ENCODE measurements at places on chromosomes 3 and 15.

- no peak for DNase-seq
Measured at GRCh38 chr3:117597865-117598264, 888.3 kb downstream of the TUSC7 start.

GRCh38 chr3:110568246-110568645 is 503.4 kb upstream of the NECTIN3 start:
- no peak for DNase-seq

- no peak for DNase-seq
Measured at GRCh38 chr3:121592856-121593702, at the start of gene FBXO40. Gene FBXO40 (plus strand): TSS chr3:121593379. CDS start chr3:121620576, 27,197 bp downstream.

- no peak for DNase-seq
Measured at GRCh38 chr3:24344784-24345439, 149.7 kb downstream of the THRB start.

DNA sequence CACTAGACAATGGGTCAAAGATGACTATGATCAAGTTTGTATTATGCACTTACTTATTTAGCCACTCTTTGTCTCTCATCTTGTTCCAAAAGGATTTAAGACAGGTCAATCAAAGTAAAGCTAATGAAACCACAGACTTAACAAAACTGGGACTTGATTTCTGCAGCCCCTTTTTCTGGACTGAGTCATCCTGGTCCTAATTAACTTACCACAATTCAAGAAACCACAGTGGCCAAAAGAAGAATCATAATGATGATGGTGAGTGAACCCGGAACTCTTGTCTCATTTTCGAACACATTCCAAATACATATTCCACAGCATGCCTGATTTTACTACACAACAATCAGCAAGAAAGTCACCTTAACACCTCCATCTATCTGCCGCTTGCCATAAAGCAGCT is 1333.0 kb downstream of the ROBO1 start:
- DNase-seq: no peak

DNA sequence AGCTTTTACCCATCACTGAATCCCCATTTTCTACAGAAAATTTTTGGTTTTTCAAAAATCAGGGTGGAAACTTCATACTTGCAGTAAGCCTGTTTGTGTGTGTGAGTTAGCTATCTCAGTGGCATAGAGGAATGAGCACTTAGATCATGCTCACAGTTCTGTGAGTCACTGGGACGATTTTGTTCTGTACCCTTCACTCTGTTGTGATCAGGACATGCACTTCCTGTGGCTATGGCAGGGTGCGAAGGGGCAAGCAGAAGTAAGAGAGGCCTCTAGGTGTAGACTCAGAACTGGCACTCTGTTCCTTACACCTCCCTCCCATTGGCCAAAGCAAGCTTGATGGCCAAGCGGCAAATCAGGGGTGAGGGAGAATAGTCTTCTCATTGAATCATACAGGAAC is 11.6 kb downstream of the NIPA2 start:
- DNase-seq: no peak

DNA sequence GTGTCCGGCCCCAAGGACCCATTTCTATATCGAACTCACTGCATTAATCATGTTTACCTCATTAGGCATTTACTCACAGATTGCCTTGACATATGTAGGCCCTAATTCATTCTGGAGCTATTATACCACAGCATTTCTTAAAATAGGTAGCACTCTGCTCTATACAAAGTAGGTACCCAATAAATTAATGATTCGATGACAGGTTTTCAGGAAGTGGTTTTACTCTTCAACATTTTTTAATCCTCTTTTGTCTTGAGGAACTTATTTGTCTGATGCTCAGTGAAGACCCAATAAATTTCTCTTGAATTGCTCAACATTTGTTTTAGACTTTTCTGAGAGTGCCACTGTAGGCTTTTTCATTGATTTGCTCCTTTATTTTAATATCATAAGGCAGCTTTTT is 12.1 kb downstream of the TGFBR2 start:
- DNase-seq: no peak

GRCh38 chr15:100966997-100967396 is 47.8 kb downstream of the LRRK1 start:
- DNase-seq: no peak

GRCh38 chr15:73624530-73624929 is 8.7 kb downstream of the NPTN start:
- DNase-seq: no peak

- no peak for DNase-seq
Measured at GRCh38 chr15:32004249-32004648, 26.1 kb upstream of the CHRNA7 start.

DNA sequence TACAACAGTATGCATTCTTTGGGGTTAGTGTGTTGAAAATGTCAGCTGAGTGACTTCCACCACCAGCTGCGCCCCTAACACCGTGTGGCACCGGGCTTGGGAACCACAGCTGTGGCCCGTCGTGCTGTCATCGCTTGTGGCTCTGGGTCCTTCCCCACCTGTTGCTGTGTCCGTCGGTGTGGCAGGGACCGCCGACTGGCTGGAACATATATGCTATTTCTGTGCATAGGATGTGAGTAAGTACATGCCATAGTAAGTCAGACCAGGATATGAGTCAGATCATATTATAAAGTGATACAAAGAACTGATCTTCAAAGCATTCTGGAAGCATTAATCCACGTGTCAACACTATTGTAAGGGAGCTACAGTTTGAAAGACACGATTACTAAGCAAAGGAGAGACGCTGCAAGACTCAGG is 31.9 kb downstream of the EHD4 start:
- DNase-seq: no peak

GRCh38 chr15:91946581-91947292 is 93.2 kb downstream of the SLCO3A1 start:
- DNase-seq: no peak

- no peak for DNase-seq
Measured at GRCh38 chr3:159455741-159456181, 532.9 kb upstream of the IL12A start.

GRCh38 chr15:38844736-38845135 is 280.1 kb upstream of the RASGRP1 start:
- DNase-seq: no peak

DNA sequence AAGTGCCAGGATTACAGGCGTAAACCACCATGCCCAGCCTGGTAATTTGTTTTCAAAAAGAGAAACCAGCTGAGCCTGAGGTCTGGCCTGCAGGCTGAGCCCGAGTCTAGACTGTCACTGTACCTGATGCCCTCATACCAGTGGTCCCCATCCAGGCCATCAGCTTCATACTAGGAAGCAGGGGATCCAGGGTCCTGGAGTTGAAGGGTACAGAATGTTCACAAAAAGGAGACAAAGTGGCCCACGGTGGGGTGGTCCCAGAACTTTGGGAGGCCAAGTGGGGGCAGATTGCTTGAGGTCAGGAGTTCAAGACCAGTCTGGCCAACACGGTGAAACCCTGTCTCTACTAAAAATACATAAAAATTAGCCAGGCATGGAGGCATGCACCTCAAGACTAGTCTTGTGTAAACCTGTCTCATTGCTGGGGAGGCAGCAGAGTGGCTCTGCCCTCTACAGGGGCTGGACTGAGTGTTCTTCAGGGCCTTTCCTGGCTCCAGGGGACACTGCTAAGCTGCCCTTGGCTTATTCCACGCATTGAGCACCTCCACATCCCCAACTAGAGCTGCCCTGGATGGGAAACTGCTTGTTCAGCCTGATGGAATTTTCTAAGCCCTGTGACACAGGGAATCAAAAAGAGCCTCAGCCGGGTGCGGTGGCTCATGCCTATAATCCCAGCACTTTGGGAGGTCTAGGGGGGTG is 7.9 kb upstream of the HHATL start:
- no peak for DNase-seq

DNA sequence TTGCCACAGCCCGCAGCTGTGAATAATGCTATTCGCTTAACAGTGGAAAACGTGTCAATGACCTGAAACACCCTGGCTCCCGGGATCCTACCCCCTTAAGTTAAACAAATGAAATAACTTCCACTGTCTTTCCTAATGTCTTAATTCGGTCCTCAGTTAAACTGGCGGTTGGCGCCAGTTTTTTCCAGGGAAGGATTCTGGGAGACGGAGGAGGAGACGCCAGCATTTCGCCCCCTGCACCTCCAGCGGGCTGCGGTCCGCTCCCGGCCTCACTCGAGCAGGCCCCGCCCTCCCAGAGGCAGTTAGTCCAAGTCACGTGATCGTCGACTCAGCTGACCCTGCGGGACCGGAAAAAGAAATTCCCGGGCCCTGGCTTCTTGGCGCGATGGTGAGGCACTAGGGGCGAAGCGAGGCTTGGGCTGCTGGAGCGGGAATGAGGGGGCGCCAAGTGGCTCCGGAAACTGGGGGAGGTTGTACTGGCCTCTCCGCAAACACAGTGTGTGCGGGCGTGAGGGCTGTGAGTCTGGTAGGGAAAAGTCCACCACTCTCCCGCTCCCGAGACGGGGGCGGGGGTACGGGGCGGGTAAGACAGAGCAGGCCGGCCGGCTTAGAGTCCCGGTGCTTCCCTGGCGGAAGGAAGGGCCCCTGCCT is at the start of gene COMMD4:
COMMD4 (plus strand) TSS at position 359 of the 651 bp plus-strand sequence; CDS start at position 386, 27 bp downstream.
- DNase-seq: peak; percentile 87

GRCh38 chr3:62722344-62722743 is 152.9 kb downstream of the CADPS start:
- no peak for DNase-seq

DNA sequence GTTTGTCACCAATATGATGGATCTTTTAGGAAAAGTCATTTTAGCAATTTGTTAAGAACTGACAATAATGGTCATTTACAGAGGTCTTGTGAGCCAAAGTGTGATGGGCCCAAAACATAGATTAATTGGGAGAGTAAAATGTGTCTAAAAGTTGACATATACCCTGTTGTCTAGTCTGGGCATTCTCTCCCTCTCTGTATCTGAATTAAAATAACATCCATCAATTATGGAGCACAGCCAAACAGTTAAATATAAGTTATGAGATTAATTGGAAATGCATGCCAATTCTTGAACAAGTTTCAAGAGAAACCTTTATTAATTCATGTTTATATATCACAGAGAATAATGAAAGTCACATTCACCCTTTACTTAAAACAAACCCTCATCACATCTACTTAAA is 13.6 kb upstream of the NANOGP8 start:
- DNase-seq: no peak

DNA sequence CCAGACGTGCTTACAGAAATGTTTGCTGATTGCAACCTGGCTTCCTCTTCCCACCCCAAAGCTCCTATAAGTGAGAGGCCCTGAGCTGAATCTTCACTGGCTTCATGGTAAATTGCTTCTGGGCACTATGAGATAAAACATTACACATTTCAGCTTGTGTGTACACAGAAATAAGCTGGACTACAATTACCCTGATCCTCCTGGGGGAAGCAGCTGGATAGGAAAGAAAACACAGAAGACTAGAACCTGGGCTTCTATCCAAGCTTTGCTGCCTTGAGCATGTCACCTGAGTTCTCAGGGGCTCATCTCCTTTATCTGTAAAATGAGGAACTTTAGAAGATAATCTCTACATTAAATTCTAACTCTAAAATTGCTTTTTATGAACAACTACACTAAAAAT is 40.3 kb downstream of the THBS1 start:
- DNase-seq: no peak

GRCh38 chr3:179304605-179305004 is 18.2 kb upstream of the ZNF639 start:
- DNase-seq: no peak

DNA sequence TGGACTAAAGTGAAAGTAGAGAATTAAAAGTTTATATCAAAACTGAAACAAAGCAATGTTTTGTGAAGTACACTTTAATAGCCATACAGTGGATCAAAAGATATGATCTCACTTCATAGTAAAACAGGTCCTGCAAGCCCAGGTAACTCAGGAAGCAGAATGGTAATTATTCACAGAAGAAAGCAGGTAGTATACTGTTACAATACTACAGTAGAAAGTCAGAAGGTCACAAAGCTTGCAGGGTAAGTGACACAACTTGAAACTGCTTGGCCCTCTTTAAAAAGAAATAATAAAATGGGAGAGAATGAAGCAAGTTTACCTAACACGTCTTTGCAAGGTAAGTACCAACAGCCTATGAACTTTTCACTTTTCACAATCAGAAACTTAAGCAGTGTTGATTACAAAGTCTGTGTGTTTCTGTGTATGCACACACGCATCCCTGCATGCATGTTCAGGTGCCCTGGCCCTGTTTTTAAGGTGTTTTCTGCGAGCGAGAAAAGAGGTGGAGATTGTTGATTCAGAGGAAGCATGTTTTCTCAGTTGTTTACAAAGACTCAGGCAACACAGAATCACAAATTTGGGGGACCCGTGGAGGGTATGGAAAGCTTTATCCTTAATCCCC is at the start of gene NAALADL2:
NAALADL2 (plus strand) TSS at position 221 of the 622 bp plus-strand sequence.
- DNase-seq: no peak

GRCh38 chr3:53217175-53217574 is 38.6 kb downstream of the TKT start:
- no peak for DNase-seq

DNA sequence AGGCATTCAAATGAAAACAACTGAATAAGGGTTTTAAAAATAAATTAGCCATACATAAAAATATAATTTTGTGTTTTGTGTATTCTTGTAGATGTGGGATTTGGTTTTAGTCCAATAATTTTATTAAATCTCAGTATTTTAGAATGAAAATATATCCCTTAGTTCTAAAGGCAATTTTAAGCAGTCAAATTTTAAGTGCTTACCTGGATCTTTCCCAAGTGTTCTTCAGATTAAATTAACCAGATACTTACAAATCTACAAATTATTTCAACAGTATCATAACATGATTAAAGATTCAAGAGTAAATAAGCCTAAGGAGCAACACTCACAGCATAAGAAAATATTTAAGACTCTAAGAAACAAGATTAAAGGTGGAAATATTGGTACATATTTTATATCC is 275.0 kb upstream of the RBMS3 start:
- DNase-seq: no peak

GRCh38 chr15:78085928-78086327 is 6.4 kb upstream of the SH2D7 start:
- no peak for DNase-seq

- no peak for DNase-seq
Measured at GRCh38 chr15:85687329-85687728, 107.4 kb downstream of the KLHL25 start.

GRCh38 chr3:133540896-133541674 is 32.4 kb upstream of the CDV3 start:
- DNase-seq: no peak

GRCh38 chr3:87436781-87437543 is 160.6 kb upstream of the POU1F1 start:
- no peak for DNase-seq

DNA sequence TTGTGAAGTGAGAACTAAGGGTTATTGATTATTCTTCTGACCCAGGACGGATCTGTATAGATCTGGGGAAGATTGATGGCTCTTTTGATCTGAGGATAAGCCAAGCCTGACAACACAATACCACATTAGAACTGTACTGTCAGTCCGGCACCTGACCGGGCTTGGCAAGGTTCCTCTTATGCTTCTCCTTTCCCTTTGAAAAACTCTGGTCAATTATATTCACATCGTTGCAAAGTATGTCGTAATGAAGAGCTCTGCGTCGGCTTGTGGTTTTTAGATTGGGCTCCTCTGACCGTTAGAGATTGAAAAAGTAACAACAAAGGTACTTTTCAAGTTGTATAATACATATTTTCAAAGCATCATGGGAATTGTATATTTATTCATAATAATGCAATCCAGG is 389.8 kb downstream of the NR2F2 start:
- DNase-seq: no peak

GRCh38 chr3:34504366-34504765 is 705.9 kb downstream of the PDCD6IP start:
- no peak for DNase-seq

All from stimulated activated CD4-positive, alpha-beta T cell treated with anti-CD3 and anti-CD28 coated beads, Interleukin-12 subunit alpha, Interleukin-12 subunit beta, amount 100 ng/mL, for 48 hours (primary cell).